ENCODE measurements at places on chromosomes 5 and 9.

DNA sequence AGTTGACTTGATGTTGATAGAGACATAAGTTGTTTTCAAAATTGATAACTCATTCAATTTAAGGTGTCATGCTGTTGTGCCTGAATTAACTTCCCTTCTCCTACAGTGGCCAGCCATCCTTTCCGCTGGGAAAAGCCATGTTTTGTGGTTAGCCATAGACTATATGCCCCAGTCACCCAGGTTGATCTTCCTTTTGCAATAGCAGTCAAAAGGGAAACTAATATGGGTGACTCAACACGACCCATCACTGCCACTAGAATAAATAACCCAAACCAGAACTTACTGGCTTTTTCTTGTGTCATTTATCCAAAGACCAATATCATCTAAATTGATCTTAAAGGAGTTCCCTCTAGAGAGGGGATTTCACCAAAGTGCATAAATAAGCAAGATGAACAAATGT is 87.4 kb downstream of the PTCD2 start:
- DNase-seq: no peak

GRCh38 chr9:112076814-112077213 is 98.3 kb downstream of the SUSD1 start:
- DNase-seq: no peak

- no peak for DNase-seq
Measured at GRCh38 chr9:98794802-98795201, 1.6 kb downstream of the ANKS6 start.

DNA sequence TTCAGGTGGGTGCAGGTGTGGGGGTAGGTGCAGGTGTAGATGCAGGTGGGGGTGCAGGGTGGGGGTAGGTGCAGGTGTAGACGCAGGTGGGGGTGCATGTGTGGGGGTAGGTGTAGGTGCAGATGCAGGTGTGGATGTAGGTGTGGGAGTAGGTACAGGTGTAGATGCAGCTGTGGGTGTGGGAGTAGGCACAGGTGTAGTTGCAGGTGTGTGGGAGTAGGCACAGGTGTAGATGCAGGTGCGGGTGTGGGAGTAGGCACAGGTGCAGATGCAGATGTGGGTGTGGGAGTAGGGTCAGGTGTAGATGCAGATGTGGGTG is 94.6 kb downstream of the PHF2 start:
- no peak for DNase-seq

GRCh38 chr9:17864951-17865350 is 286.1 kb downstream of the SH3GL2 start:
- DNase-seq: no peak

DNA sequence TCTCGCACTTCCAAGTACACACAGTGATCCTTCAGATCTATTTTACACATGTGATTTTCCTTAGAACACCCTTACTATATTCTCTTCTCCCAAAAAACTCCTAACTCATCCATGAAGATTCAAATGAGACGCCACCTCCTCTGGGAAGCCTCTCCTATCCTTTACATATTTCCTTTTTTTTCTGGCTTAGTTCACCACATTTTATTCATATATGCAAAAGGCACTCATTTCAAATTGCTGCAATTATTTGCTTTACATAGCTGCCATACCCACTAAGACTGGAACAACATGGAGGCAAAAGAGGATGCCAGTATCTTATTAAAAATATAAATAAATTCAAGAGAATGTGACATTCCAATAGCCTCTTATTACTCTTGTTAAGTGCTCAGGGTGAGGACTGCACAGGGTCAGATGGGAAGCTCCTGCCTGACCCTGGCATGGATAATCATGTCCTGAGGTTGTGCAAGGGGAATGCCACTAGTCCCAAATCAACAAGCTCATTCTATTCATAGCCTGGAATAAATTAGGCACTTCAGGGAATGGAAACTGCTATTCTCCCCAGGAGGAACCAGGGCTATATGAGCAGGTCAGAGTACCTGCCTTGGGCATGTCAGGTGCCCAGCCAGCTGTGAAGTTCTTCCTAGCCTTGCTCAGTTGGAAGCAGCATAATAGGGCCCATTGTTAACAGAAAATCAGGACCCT is 262.9 kb downstream of the FBXL17 start:
- no peak for DNase-seq

GRCh38 chr5:106610041-106610440 is 1060.7 kb downstream of the EFNA5 start:
- DNase-seq: no peak

DNA sequence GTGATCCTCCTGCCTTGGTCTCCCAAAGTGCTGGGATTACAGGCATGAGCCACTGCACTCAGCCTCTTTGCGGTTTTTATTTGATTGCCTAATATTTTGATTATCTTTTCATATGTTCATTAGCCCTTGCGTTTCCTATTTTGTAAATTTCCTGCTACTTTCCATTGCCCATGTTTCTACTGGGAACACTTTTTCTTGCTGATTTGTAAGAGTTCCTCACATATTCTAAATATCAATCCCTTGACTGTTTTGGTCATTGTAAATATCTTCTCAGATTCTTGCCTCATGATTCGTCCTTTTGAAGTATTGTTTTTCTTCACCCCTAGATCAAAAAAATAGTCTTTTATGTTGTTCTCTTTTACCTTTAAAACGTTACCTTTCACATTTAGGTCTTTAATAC is 37.9 kb upstream of the TTC1 start:
- no peak for DNase-seq

DNA sequence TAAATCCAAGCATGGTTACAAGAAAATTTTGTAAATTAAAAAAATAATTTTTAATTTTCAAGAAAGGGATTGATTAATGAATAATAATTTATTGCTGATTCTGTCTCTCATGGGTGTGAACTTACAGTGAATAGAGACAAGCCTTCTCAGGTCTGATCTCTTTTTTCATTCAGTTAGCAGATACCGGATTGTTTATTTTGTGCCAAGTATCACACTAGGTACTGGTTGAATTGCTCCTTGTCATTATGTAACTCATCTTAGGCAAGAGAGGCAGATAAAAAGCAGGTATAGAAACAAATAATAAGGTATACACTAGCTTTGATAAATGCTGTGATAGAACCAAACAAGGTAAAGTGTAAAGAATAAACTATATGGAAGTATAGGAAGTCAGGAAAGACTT is 283.3 kb downstream of the PJA2 start:
- DNase-seq: no peak

Data from NT2/D1 (cell line).